ENCODE measurements at places on chromosomes 1 and 21. TPM values are rescaled to one million over a fixed set of nuclear protein-coding genes. Genes with fewer than 3 reads are reported as not detected.

SLC22A15 gene
- 0.74 TPM for total RNA-seq

C1QA gene
- not detected for total RNA-seq

REG4 gene
- total RNA-seq: not detected

NEK2 gene
- 47.4 TPM for total RNA-seq

TEX38 gene
- total RNA-seq: not detected

SMG5 gene
- total RNA-seq: 48.5 TPM

SPATA17 gene
- total RNA-seq: 2.0 TPM

SLAMF1 gene
- total RNA-seq: not detected

POMGNT1 gene
- total RNA-seq: 47.2 TPM

RGS8 gene
- not detected for total RNA-seq

TMEM69 gene
- total RNA-seq: 22.4 TPM

AMY2B gene
- 0.48 TPM for total RNA-seq

FPGT gene
- 6.1 TPM for total RNA-seq

SHISAL2A gene
- 0.27 TPM for total RNA-seq

CASQ1 gene
- not detected for total RNA-seq

GREM2 gene
- 0.08 TPM for total RNA-seq

TNFSF4 gene
- total RNA-seq: 0.05 TPM

SLC26A9 gene
- 0.09 TPM for total RNA-seq

ST3GAL3 gene
- 2.9 TPM for total RNA-seq

SGIP1 gene
- total RNA-seq: not detected

AMY1B gene
- total RNA-seq: not detected

B3GALT2 gene
- total RNA-seq: not detected

SMIM1 gene
- 2.1 TPM for total RNA-seq

SLC45A1 gene
- 8.6 TPM for total RNA-seq
